ENCODE measurements at places on chromosomes 7 and 10. TPM values are rescaled to one million over a fixed set of nuclear protein-coding genes. Genes with fewer than 3 reads are reported as not detected.

The EPDR1 gene
- polyA plus RNA-seq: 2.5 TPM

The SDK1 gene
- polyA plus RNA-seq: not detected

The RNF32 gene
- 1.8 TPM for polyA plus RNA-seq

The PDSS1 gene
- polyA plus RNA-seq: 7.3 TPM

The DYDC2 gene
- polyA plus RNA-seq: not detected

The ARHGAP12 gene
- polyA plus RNA-seq: 20.3 TPM

The HTR5A gene
- not detected for polyA plus RNA-seq

The HOGA1 gene
- polyA plus RNA-seq: 0.28 TPM

The TAC1 gene
- not detected for polyA plus RNA-seq

The ASAH2 gene
- polyA plus RNA-seq: 3.4 TPM

The ADIRF gene
- 184 TPM for polyA plus RNA-seq

The SPDYE16 gene
- 0.10 TPM for polyA plus RNA-seq

The AKR1B15 gene
- polyA plus RNA-seq: not detected

The ABCB1 gene
- polyA plus RNA-seq: 0.13 TPM

The YKT6 gene
- 108 TPM for polyA plus RNA-seq

The NYAP1 gene
- polyA plus RNA-seq: not detected

The CRPPA gene
- polyA plus RNA-seq: 1.8 TPM

The MINPP1 gene
- polyA plus RNA-seq: 46.0 TPM

The DIP2C gene
- polyA plus RNA-seq: 11.8 TPM

The ABCC2 gene
- polyA plus RNA-seq: 0.19 TPM

The ZNF804B gene
- polyA plus RNA-seq: not detected

The SORCS3 gene
- not detected for polyA plus RNA-seq

The C10orf53 gene
- polyA plus RNA-seq: not detected

The STEAP4 gene
- not detected for polyA plus RNA-seq

The SCIN gene
- polyA plus RNA-seq: 0.68 TPM

The RBP3 gene
- not detected for polyA plus RNA-seq

The ADRA2A gene
- polyA plus RNA-seq: 18.9 TPM

The MMD2 gene
- not detected for polyA plus RNA-seq

The OR2A42 gene
- not detected for polyA plus RNA-seq

The SGCE gene
- 130 TPM for polyA plus RNA-seq

The DGKB gene
- polyA plus RNA-seq: 0.43 TPM

The KLF14 gene
- 0.25 TPM for polyA plus RNA-seq

The SKIDA1 gene
- polyA plus RNA-seq: 0.80 TPM

The SHH gene
- polyA plus RNA-seq: not detected

The IRF5 gene
- 0.16 TPM for polyA plus RNA-seq

The HGF gene
- 1.5 TPM for polyA plus RNA-seq

The DYDC1 gene
- not detected for polyA plus RNA-seq

The HOXA5 gene
- polyA plus RNA-seq: 1.3 TPM

The CACNB2 gene
- polyA plus RNA-seq: 0.31 TPM

The SFTPD gene
- polyA plus RNA-seq: 0.24 TPM

The C1QL3 gene
- polyA plus RNA-seq: 0.39 TPM

The PDZD7 gene
- 1.1 TPM for polyA plus RNA-seq

The AMZ1 gene
- 5.9 TPM for polyA plus RNA-seq

The AKR1C3 gene
- polyA plus RNA-seq: 44.7 TPM

The PBLD gene
- 8.3 TPM for polyA plus RNA-seq

The PROSER2 gene
- polyA plus RNA-seq: 0.65 TPM

The DRGX gene
- 0.09 TPM for polyA plus RNA-seq

The FGF8 gene
- polyA plus RNA-seq: not detected

The ST8SIA6 gene
- not detected for polyA plus RNA-seq

The TRIM4 gene
- polyA plus RNA-seq: 20.2 TPM

The NEUROD6 gene
- not detected for polyA plus RNA-seq

The NACAD gene
- 0.93 TPM for polyA plus RNA-seq

The NRAP gene
- not detected for polyA plus RNA-seq

Data from GM23248 (cell line).